ENCODE measurements at places on chromosomes 5 and 9.

GRCh38 chr9:123658792-123659191 is 271.1 kb downstream of the DENND1A start:
- no peak for DNase-seq

DNA sequence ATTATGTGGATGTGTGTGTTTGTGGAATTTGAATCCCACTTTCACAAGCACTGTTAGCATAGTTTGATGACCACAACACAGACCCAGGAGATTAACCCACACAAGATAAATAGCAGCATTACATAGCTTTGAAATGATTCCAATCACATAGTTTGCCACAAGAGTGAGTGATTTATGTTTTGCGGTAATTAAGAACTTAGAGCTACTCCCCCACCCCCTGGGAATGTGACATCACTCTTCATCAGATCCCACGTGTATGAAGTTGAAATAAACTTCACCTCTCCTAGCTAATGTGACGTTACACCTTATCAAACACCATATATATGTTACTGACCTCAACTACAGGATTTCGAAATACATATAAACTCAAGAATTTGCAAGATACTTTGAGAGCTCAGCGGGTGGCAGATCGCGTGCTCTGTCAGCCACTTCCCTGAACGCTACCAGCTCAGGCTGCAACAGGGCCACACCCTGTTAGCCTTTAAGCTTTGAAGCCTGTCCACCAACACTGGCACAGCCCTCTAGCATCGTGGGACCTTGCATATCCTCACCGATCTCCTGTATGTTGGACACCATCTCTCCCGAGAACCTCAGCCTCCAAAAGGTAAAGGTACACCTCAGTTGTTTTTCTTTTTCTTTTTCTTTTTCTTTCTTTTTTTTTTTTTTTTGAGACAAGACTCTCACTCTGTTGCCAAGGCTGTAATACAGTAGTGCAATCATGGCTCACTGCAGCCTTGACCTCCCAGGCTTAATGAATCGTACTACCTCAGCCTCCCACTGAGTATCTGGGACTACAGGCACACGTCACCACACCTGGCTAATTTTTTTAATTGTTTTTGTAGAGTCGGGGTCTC is 1.7 kb upstream of the AGTPBP1 start:
- peak; percentile 27 for DNase-seq

DNA sequence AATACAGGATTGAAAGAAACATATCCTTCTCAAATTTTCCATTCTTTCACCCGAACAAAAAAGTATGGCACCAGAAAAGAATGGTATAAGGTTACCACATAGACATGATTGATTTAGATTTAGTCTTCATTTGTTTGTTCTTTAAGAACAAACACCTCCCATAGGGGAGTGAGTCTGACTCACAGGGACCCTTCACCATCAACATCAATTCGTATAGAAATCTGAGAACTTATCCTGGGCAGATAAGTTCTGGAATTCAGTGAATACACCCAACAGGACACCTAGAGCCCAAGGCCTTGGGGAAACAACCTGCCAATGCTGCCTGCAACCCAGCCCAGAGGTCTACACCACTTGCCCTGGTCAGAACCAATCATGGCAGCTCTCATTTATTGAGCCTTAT is 46.2 kb downstream of the LHFPL2 start:
- DNase-seq: no peak

- no peak for DNase-seq
Measured at GRCh38 chr9:137339045-137339907, 37.2 kb upstream of the NRARP start.

GRCh38 chr9:76357555-76357954 is 36.7 kb downstream of the RFK start:
- no peak for DNase-seq

DNA sequence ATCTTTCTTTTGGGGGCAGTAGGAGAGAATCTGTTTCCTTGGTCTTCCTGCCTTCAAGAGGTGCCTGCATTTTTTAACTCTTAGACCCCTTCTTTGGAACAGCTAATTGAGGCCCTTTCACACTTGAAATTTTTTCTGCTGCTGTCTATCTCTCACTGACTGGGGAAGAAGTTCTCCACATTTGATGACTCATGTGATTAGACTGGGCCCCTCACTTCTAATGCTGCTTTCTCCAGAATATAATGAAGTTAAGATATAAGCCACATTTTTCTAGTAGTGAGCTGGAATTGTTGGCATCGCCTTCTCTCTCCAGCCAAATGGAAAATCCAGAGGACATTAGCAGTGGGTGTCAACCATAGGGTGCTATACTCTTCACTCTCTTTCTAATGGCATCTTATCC is 12.4 kb downstream of the ZNF474 start:
- no peak for DNase-seq

- DNase-seq: peak; percentile 34
Measured at GRCh38 chr9:129336601-129337331, 158.7 kb upstream of the IER5L start.

GRCh38 chr5:40570408-40571129 is 109.1 kb upstream of the PTGER4 start:
- no peak for DNase-seq

DNA sequence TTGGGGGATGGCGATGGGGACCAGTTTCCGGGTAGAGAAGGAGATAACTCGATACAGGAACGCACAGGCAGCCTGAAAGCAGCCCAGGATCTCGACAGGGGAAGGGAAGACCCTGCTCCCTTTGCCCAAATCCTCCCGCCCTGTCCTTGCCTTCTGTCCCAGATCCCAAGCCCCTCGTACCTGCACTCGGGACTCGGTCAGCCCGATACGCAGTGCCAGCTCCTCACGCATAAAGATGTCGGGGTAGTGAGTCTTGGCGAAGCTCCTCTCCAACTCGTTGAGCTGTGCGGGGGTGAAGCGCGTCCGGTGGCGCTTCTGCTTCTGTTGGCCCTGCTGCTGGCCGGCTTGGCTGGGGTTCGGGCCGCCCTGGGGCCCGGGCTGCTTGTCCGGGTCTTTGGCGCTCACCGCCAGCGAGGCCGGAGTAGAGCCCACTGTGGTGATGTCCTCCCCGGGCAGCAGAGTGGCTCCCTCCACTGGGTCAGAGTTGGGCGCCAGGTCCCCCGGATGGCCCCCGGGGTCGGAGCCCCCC is 1.8 kb downstream of the OTP start:
- no peak for DNase-seq

DNA sequence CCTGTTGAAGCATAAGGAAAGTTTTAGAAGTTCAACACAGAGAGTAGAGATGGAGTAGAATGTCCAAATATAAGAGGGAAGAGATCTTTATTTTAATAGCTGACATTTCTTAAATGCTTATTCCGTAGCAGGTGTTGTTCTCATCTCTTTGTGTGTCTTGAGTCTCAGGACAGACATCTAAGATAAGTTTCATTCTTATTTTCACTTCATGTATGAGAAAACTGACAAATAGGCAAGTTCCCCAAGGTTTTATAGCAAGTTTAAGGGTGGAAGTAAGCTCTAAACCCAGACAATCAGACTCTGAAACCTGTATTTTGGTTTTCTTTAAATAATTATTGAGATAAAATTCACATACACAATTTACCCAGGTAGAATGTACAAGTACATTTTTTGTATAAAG is 228.4 kb upstream of the PPP1R2B start:
- no peak for DNase-seq

GRCh38 chr5:55546947-55547346 is 12.2 kb upstream of the PLPP1 start:
- DNase-seq: no peak

DNA sequence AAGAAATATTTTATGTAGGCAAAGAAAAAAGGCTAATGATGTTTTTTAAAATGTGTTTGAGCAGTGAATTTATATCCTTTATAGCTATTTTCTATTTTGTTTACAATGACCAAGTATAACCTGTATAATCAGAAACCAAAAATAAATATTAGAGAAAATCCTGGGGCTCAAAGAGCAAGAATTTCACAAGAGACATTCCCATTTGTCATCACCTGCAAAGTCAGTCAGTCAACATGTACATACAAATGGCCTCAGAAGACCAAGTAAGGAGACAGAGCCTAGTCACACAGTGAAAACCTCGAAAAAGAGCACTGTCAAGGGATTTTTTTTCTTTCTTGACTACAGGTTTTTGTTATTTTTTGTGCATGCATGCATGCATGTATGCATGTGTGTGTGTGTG is 231.4 kb downstream of the GLIS3 start:
- DNase-seq: no peak

DNA sequence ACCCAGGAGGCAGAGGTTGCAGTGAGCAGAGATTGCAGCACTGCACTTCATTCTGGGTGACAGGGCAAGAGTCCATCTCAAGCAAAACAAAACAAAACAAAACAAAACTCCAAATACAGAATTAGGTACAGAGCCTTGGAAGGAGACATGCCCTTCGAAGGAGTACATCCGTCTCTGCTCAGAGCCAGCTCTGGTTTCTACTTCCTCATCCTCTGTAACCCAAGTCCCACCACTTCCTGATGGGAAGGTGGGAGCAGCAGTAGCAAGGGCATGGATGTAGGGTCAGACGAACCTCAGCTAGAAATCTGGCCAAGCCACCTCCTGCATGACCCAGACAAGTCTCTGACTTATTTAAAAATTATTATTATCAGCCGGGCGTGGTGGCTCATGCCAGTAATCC is 16.5 kb upstream of the STXBP1 start:
- no peak for DNase-seq

DNA sequence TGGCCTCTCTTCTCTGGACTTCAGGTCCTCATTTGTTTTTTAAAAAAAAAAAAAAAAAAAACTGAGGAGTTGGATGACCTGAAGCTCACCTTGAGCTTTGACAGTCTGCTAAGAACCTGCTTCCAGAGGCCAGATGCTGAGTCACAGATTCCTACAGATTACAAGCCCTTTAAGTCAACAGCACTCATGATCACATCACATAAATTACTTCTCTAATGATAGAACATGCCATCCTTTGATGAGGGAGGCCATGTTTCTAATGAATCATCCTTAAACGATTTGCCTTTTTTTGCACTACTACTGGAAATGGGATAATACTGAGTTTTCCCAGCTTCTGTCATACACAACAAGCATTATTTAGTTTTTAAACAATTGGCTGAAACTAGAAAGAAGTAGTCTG is 34.2 kb upstream of the MYOT start:
- DNase-seq: no peak

DNA sequence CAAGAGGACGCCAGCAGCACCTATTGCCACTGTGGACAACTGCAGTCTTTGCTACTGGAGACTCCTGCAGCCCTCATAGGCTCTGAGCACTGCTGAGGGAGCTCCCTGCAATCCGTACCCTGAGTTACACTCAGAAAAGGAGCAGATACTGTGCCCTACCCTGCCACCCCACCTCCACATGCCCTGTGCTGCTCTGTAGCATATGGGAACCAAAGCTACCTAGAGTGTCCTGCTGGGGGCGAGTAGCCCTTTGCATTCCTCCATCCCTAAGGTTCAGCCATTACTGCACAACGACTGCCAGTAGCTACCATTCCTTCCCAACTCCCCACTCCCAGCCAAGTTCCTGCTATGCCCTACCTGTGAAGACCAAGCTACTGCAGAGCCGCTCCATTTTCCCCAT is 90.2 kb upstream of the SNCAIP start:
- DNase-seq: no peak

DNA sequence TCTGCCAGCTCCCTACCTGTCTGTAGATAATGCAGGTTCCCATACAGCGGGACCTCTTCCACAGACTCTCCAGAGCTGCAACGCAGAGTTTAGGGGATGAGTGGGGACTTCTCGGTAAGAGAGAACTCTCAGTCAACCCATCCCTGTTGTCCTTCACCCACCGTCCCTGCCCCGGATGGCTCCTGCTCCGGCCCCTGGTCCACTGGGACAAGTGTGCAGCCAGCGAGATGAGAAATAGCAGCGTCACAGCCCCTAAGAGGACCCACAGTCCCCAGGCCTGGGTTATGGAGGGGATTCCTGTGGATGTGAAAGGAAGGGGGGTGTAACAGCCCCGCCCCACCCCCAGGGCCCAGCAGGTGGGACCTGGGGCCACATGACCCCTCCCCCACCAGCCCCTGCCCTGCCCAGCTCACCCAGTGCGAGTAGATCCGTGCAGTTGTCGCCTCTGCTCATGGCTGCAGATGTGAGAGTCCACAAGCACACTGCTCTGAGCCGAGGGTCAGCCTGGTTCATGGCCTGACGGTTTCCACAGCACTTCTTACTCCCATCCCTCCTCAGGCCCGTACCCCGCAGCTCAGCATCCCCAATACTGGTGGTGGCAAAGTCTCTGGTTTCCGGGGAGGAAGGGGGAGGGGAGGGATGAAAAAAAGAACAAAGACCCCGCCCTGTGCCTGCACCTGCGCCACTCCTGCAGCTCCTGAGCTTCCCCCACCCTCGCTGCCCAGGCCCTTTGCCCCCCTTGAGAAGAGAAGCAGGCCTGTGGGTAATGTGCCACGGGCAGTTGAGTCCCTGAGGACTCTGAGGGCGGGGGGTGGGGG is at the start of gene SIT1:
SIT1 (minus strand) TSS at position 591 of the 818 bp plus-strand sequence; CDS start at position 513, 78 bp downstream.
- DNase-seq: peak; percentile 57

Data from CD4-positive, alpha-beta T cell treated with Interleukin-17A for 1 hour (primary cell).